ENCODE measurements at places on chromosomes 5 and 9.
A peak's percentile ranks its signal among the peaks of the same experiment; 100 is the strongest.

DNA sequence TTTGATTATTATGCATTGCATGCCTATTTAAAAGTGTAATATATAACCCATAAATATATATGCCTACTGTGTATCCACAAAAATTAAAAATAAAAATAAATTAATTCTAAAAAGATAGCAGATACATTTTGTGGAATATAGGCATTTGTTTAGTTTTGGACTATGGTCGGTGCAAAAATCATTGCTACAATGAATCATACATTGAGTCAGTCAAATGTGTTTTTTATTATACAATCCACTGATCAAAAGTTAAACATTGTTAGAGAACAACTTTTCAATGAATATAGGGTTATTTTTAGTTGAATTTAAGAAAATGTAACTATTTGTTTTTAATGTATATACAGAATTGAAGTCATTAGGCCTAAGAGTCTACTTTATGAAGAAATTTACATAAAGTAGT is 885.9 kb downstream of the EFNA5 start:
- DNase-seq = no peak

DNA sequence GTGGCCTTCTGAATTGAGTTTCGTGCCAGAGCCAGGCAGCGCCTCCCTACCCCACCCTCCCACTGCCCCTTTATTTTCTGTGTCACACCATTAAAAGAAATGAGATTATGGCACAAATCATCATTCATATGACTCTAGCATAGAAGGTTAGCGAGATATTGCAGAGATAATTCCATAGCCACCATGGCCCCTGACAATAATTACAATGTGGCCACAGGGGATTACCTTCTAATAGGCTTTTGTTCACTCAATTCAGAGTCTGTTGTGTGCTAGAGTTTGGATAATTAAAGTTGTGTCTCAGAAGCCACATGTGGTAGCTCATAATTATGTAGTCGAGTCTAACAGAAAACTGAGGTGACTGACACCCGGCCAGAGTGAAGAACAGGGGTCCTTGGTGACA is 428.1 kb downstream of the ARHGEF28 start:
- no peak for DNase-seq

GRCh38 chr5:111967463-111967862 is 210.5 kb upstream of the NREP start:
- no peak for DNase-seq

- no peak for DNase-seq
Measured at GRCh38 chr9:106177216-106177615, 482.9 kb downstream of the TMEM38B start.

GRCh38 chr9:8349901-8350300 is 550.3 kb upstream of the DMAC1 start:
- DNase-seq = no peak

DNA sequence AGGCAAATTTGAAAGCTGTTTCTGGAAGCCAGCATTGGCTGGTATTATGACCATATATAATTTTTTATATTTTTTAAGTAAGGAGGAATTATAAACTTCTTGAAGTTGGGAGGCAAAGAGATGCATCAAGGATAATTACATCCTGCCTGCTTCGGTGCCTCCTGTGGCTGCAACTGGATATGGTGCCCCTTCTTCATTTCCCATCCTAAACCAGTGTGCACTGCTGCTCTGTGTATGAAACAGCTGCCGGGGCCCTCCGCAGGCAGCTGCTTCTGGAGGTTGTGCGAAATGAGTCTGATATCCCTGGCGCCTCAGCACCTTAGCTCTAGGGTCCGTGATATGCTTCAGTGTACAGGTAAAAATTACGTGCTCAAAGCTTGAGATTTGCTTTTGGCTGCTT is 304.2 kb downstream of the ENC1 start:
- no peak for DNase-seq

GRCh38 chr5:164119806-164120447 is 614.5 kb downstream of the MAT2B start:
- DNase-seq = no peak

- no peak for DNase-seq
Measured at GRCh38 chr5:134611515-134611914, 21.1 kb downstream of the SAR1B start.

- no peak for DNase-seq
Measured at GRCh38 chr9:105473221-105473620, 25.4 kb downstream of the FSD1L start.

- no peak for DNase-seq
Measured at GRCh38 chr9:34398875-34399274, 22.2 kb upstream of the MYORG start.

- peak; percentile 48 for DNase-seq
Measured at GRCh38 chr5:108858959-108859358, 111.3 kb downstream of the FER start.

GRCh38 chr5:42555797-42556196 is 132.6 kb downstream of the GHR start:
- DNase-seq = no peak

- no peak for DNase-seq
Measured at GRCh38 chr9:107847978-107848964, 358.7 kb upstream of the KLF4 start.

GRCh38 chr5:1864896-1865440 is 17.8 kb downstream of the IRX4 start:
- DNase-seq = no peak

DNA sequence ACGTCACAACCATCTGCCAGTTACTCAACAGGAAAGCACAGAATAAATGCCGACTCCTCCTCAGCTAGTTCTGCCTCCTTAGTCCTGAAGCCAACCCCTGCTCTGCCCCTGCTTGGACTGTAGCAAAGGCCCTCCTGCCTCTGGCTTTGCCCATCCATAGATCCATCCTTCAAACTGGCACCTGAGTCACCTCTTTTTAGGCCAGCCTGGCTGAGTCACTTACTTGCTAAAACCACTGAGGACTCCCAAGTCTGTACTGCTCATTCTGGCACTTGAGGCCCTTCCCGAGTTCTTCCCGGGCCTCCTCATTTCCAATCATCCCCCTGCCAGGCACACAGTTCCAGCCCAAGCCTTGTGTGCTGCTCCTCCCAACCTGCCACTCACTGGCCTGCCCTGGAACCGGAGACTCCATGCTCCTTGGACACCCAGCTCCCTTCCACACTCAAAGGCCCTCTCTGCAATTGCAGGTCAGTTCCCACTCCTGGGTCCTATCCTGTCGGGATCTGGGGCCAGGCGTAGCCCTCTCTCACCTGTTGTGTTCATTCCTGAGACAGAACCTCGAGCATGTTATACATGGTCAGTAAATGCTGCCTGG is 220.1 kb downstream of the DAB2IP start:
- no peak for DNase-seq

GRCh38 chr5:72231991-72232703 is 87.9 kb downstream of the MRPS27 start:
- DNase-seq = no peak

- no peak for DNase-seq
Measured at GRCh38 chr5:93428868-93429267, 152.2 kb downstream of the NR2F1-AS1 start.

GRCh38 chr9:92097997-92098482 is 17.2 kb downstream of the SPTLC1 start:
- peak; percentile 47 for DNase-seq

DNA sequence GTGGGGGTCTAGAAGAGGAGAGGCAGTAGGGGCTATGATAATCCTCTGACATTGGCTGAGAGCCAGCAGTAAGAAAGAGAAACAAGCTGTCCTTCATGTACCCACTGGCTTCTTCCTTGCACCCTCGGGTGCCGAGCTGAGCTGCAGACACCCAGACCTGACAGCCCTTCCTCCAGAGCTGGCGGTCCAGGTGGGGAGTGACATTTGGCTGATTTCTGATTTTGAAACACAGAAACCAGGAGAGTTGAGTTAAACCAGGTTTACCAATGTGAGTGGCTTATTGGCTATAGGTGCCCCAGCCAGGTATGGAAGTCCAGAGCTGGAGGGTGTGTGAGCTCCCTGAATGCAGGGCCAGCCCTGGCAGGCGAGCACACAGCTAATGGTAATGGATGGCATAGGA is 59.2 kb downstream of the GADD45G start:
- no peak for DNase-seq

GRCh38 chr9:76650692-76651091 is 113.5 kb upstream of the PCA3 start:
- no peak for DNase-seq

DNA sequence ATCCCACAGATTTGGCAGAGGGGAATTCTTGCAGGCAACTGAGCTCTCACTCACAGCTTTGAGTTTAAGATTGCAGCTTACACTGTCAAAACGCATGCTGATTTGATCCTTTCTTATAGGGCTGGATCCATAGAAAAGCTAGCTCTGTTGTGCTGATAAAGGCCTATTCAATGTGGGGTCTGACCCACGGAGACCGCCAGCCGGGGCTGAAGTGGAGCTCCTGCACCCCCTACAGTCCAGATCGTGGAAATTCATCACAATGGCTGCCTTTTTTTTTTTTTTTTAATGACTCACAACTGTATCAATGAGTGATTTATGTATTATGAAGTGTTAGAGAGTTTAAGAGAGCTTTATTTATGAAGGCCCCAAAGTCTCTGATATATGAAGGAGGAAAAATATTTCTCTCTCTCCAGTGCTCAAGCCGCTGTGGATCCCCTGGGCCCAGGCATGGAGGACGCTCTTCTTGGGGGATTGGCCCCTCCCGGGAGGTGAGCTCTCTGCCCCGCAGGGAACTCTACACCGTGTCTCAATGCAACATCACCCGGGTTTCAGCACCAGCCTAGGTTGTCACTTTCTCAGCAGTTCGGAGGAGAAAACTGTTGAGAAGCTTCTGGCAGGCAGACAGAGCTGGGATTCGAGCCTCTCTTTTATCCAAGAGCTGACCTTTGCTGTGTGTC is 700.2 kb downstream of the IRX1 start:
- no peak for DNase-seq

GRCh38 chr5:68673106-68673822 is 420.6 kb upstream of the SLC30A5 start:
- no peak for DNase-seq

DNA sequence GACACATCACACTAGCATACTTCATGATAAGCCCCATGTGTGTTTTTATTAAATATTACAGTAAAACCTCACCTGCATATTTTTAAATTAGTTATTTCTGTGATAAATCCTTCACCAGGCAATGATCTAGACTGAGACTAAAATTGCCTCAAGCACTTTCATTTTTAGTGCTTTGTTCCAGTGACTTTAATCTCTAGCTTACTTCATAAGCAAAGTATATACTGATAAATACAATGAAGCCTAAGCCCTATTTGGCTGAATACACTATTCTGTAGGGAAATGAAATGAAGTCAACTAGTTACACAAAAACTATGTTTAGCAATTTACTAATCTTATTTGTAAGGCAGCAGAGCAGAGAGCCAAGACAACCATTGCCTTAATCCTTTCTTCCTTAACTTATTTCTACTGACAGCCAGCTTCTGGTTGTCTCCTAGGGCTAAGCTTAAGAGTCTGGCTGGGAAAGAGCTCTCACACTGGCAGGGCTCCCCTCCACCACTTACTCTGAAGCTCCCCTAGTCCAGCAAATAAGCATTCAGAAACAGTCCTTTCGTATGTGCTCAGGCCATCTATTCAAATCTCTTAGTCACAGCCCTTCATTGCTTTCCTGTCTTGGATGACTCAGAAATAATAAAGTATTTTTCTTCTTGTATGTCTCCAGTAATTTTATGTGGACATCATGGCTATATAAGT is 31.4 kb upstream of the MTAP start:
- no peak for DNase-seq

- no peak for DNase-seq
Measured at GRCh38 chr9:126513159-126514036, 100.3 kb upstream of the LMX1B start.

GRCh38 chr5:173231381-173231766 is 3.6 kb downstream of the NKX2-5 start:
- DNase-seq = no peak

- DNase-seq = no peak
Measured at GRCh38 chr9:8392866-8393265, 593.3 kb upstream of the DMAC1 start.

DNA sequence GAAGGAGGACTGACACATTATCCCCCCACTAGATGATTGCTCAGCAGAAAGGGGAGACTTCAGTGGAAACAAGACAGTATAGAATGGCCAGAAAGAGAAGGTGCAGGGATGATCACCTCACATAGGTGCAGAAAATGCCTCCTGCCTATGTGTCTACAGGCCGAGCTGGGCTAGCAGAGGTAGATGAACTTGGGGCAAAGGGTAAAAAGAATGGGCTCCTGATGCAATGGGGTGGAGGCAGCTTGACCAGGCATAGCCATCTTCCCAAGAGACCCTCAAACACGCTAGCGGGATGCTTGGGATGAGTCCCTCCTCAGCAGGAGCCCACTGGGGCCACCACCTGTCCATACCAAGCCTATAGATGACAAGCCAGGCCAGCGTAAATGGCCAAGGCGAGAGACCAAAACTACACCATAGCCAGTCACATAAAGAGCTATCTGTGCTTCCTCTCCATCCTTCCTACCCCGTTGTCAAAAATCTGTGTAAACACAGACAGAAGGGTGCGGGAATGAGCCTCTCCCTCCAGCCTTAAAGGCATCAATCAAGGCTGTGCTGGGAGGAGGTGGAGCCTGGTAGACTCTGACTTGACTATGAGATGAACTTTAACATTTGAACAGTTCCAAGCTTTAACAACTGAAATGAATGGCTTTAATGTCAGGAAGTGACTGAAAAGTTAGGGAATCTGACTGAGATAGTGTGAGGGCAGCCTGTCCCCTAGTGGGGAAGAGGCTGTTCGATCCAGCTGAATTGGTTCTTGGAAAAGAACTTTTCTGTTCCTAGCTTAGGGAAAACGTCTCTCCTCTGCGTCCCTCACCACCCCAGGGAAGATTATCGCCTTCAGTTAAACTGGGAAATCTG is 10.4 kb downstream of the C9orf152 start:
- DNase-seq = no peak

DNA sequence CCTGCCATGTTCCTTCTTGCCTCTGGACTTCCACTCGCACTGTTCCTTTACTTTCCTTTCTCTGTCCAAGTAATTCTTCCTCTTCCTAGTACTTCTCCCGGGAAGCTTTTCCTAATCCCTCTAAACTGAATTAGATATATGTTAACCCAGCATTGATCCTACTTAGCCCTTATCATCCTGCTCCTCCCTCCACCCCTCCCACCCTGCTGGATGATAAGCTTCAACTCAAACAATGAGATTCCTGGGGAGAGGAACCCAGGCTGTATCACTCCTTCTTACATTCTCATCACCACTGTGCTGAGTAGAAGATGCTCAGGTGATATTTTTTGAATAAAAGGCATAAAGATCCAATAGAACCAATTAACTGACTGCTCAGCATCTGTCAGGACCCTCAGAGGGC is 45.7 kb downstream of the CDK5RAP2 start:
- DNase-seq = no peak
